ENCODE measurements at places on chromosomes 13 and 19.

GRCh38 chr13:113485545-113485944 lies 5.0 kb downstream of the DCUN1D2 start:
- DNase-seq, result no peak

DNA sequence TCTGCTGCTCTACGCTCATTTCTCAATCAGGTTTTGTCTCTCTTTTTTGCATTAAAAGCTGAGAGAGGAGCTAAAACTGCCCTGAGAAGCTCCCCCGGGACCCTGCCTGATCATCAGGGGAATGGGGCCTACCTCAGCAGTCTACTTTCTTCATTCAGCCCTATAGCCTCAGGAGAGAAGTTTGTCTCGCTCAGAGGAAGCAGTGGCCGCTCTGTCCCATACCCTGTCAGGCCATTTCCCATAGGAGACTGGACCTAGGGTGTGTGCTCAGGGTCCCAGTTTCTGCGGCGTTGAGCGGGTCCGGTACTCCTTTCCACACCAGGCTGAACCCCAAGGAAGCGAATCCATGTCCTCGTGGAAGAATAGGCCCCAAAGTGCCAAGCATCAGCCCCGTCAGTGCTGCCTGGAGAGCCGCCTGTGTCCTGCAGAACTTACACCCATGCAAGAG lies 21.7 kb downstream of the UBE2L5 start:
- DNase-seq, result no peak

GRCh38 chr19:5927441-5927821 lies 13.4 kb downstream of the CAPS start:
- no peak for DNase-seq

DNA sequence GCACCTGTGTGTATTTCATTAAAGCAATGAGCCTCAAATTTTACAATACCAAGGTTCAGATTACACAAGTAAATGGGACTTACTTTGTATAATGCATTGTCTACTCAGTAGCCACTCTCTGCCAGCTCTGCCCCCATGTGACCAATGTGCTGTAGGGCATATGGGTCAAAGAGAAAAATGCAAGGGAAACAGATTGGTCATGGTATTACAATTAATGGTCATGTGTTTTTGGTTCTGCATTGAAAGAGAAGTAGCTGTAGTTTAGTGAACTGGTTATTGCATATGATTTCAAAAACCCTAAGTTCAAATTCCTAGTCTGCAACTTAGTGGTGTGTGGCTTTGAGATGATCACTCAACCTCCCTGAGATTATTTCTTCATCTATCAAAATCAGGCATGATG lies 545.4 kb downstream of the SUCLA2 start:
- no peak for DNase-seq

DNA sequence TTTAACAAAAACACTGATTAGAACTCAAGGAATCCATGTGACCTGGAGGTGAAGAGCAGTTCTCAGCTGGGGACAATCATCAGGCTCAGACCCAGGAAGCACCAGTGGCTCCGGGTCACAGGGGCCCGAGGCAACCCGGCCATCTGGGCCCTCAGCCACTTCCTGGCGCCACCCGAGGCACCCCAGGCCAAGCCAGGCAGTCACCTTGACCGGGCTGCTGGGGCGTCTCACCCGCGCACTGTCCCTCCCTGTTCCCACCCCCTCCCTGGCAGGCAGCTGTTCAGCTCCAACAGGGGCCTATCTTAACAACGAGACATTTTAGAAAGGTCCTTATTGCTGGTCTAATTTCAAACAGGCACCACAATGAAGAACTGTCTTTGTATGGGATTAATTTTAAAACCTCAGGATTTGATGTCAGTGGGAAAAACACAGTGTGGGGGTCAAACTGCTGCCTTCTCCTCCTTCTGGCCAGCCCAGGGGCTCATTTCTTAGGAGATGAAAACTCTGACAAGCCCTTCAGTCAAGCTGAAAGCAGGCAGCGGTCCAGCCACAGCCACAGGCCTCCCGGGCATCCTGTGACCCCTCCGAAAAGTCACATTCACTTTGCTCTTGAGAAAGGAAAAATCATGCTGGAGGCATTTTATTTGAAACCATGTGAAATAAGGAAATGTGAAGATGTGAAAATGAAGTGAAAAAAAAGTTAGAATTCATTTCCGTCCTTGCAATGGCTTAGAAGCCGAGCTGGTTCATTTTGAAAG lies 83.3 kb downstream of the KCTD15 start:
- no peak for DNase-seq

GRCh38 chr13:74306496-74306895 lies 172.3 kb upstream of the KLF12 start:
- no peak for DNase-seq

- no peak for DNase-seq
Observed at GRCh38 chr19:33054623-33055022, 10.1 kb downstream of the RHPN2 start.

DNA sequence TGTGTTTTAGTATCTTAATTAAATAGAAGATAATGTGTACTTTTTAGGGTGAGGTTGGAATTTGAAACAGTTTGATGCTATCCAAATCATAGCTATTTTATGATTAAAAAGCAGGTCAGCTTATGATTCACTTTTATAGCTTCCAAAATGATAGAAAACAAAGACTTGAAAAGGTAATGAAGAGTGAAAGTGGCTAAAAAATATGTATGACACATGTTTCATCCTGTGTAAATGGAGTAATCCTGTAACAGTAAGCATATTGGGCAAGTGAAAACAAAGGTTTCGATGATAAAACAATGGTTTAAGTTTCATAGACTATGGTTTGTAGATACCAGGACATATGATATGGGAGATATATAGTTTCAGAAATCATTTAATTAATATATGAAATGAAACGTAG lies 456.2 kb downstream of the PCDH20 start:
- no peak for DNase-seq

DNA sequence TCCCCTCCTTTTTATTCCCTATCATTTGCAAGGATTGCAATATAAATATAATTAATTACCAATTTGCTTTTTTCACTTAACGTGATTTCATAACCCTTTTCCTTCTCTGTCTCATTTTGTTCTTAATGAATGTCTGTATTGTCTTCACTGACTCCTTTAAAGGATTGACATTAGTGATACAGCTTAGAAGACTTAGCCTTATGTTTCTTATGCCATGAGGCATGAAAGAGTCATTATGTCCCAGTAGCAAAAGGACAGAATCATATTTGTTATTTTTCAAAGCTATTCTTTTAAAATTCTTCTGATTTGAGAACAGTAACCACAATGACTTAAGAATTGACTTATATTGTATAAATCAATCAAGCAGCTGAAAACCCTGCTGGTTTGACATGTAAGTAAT lies 26.2 kb downstream of the SLC10A2 start:
- no peak for DNase-seq

- no peak for DNase-seq
Observed at GRCh38 chr13:28340272-28340793, 154.6 kb downstream of the FLT1 start.

DNA sequence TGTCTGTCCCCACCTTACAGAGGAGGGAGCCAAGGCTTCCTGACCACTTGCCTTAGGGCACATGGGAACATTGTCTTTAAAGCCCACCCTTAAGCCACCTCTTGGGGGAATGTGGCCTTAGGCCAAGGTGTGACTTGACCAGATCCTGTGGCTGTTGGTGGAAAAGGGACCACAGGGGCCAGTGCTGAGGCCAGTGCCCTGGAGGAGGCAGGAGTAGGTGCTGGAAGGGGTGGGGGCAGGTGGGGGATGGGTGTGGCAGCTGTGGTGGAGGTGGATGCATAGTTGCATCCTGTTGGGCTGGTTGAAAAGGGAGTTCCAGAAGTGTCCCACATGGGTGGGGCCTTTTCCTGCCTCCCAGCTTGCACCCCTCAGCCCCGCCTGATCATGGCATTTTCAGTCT lies 44.8 kb downstream of the DNM2 start:
- DNase-seq, result peak; percentile 11

DNA sequence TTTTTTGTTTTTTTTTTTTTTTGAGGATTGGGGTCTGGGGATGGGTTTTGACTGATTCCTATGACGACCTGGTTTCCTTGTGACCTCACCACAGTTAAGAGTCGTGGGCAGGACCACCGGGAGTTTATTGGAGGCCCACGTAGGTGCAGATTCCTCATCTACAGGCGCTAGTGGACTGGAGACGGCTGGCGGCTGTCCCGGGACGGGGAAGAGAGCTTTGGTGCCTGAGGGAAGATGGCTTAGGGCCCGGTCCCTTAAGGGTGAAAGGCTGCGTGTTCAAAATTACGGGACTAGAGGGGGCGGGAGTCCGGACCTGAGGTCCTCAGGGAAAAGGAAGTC lies 682 bp upstream of the TEAD2 start:
- no peak for DNase-seq

- DNase-seq, result peak; percentile 35
Observed at GRCh38 chr19:51607920-51608562, 22.2 kb downstream of the SIGLEC5 start.

DNA sequence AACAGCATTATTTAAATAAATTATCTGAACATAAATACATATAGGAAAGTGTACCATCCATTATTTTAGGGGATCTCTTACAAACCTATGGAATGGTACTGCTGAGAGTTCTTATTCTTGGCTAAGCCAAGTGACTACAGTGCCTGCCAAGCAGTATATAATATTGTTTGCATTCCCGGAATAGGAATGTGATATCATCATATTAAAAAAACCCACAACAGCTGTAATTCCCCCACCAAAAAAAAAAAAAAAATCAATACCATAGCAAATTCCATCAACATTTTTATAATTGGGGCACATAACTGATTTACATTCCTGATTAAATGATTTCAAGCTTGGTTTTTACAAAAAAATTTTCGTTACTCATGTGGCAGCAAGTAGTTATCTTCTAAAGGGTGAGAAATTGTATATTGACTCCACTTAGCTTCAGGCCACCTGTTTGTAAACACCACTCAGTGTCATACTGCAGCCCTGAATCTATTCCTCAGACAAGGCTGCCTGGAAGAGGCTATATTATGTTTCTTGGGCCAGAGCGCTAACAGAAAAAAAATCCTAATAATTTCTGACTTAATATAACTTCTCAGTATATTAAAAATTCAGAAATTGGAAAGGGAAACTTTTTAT lies 278.1 kb downstream of the DNAJC15 start:
- no peak for DNase-seq

DNA sequence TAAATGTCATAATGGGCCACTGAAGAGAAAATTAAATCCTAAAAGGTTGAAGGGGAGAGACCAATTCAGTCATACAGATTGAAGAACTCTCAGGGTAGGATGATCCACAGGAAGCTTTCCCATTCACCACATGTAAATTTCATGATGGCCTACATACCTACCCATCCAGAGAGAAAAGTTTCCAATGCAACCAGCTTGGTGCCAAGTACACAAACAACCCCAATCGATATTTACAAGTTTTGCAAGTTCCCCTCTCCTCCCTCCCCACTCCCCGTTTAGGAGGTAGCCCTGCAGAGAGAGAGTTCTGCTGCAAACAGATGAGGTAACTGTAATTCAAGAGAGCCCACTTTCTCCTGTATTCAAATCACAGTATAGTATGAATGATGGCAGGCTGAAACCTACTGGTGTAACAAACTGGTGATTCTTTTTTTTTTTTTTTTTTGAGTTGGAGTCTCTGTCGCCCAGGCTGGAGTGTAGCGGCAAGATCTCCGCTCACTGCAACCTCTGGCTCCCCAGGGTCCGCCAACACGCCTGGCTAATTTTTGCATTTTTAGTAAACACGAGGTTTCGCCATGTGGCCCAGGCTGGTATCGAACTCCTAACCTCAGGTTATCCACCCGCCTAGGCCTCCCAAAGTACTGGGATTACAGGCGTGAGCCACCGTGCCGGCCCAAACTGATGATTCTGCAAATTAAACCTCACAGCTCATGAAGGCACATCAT lies 14.4 kb downstream of the FOXO1 start:
- DNase-seq, result no peak

GRCh38 chr13:74015137-74015536 lies 119.1 kb downstream of the KLF12 start:
- no peak for DNase-seq

GRCh38 chr13:101267656-101268055 lies 148.7 kb downstream of the NALCN start:
- no peak for DNase-seq

DNA sequence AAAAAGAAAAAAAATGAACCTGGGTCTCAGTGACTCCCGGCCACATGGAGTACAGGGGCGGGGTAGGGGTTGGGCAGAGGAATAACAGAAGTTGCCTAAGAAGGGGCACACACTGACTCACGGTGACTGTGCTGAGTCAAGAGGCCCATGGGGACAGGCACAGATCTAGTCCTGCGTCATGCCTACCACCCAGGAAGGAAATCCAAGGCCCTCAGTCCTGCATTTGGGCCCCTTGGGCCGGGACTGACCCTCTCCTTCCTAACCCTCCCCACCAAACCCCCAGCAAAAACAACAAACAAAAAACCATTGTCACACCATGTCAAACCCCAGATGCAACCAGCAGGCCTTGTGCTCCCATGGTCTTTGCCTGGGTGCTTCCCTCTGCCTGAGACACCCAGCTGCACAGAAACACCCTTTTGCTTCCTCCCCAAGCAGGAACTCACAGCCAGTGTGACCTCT lies 9.6 kb upstream of the NOTCH3 start:
- DNase-seq, result no peak

DNA sequence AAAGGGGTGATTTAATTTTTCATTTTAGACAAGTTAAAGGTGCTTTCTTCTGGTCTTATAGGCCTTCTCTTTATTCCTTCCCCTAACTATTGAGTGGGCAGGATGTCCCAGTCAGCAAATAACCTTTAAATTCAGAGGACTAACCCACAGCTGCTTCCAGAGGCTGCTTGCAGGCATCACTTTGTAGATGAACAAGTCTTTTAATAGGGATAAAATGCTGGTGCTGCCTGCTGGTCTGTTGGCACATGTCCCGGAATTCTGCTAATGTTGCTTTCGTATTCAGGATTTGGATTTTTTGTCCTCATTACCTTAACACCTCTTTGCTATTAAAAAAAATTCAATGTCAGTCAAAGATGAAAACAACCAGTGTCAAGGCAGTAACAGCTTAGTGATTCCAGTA lies 132.7 kb upstream of the KL start:
- no peak for DNase-seq

DNA sequence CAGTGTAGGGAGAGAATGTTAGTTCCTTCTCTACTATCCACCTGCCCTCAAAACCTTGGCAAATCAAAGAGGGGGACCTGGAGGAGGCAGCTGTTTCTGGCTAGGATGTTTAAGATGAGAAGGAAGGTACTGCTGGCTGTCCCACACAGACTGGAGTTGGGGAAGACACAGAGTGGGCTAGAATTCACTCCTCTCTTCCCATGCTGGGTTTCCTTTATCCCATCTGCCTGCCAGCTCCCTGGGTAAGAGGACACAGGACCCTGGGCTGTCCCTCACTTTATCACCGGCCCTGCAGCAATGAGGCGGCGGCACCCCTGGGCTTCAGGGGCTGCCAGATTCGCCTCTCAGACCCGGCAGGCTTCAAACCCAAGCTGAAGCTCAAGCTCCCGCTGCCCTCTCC lies 69.5 kb downstream of the KLF2 start:
- no peak for DNase-seq

All from stimulated activated naive CD4-positive, alpha-beta T cell treated with Interleukin-2 at 50 U/mL for 16 hours (primary cell).